ENCODE measurements at places on chromosomes 5 and 9.

DNA sequence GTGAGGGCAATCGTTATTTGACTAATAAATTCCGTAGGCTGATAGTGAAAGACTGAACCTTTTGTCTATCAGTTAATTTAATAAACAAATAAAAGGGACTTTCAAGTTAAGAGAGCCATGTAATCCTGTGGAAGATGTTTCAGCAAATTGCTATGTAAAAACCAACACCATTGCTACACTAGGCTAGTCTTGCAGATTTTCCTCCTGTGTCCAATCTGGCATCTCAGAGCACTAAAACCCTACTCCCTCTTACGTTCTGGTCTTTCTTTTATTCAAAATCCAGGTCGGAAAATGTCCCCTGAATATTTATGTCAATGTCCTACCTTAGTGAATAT, 478.8 kb upstream of the TNC start:
- DNase-seq: no peak

- no peak for DNase-seq
Observed at GRCh38 chr9:5895782-5896181, 5.1 kb downstream of the MLANA start.

- DNase-seq: no peak
Observed at GRCh38 chr5:10130881-10131280, 118.8 kb downstream of the ATPSCKMT start.

- DNase-seq: no peak
Observed at GRCh38 chr5:35285435-35285834, 55.1 kb upstream of the PRLR start.

- no peak for DNase-seq
Observed at GRCh38 chr5:10475931-10476676, 34.4 kb downstream of the ROPN1L start.

- DNase-seq: peak; percentile 87
Observed at GRCh38 chr5:57539281-57539701, 56.7 kb upstream of the ACTBL2 start.

GRCh38 chr9:20618361-20618802, 3.9 kb downstream of the MLLT3 start:
- DNase-seq: no peak

- DNase-seq: no peak
Observed at GRCh38 chr5:102832445-102832844, 77.3 kb downstream of the PAM start.

GRCh38 chr5:59143926-59144333, 561.1 kb downstream of the RAB3C start:
- DNase-seq: no peak

Data from HFF-Myc (cell line).